ENCODE measurements at places on chromosomes 3 and 15. TPM values are rescaled to one million over a fixed set of nuclear protein-coding genes. Genes with fewer than 3 reads are reported as not detected.

The ZBTB20 gene
- 7.1 TPM for total RNA-seq

The CFAP20DC gene
- total RNA-seq: 9.4 TPM

The CCNB2 gene
- 1.7 TPM for total RNA-seq

The GFM1 gene
- 66.6 TPM for total RNA-seq

The MGLL gene
- 35.9 TPM for total RNA-seq

The HLTF gene
- total RNA-seq: 22.1 TPM

The CNTN3 gene
- total RNA-seq: 0.68 TPM

The B3GNT5 gene
- 43.7 TPM for total RNA-seq

The LIPC gene
- not detected for total RNA-seq

The CSPG4 gene
- total RNA-seq: 2.7 TPM

The HTR3D gene
- not detected for total RNA-seq

The GP5 gene
- total RNA-seq: under 0.01 TPM

The SNX1 gene
- total RNA-seq: 26.3 TPM

Measured in nasal cavity respiratory epithelium epithelial cell of viscerocranial mucosa (primary cell).